ENCODE measurements at places on chromosomes 16 and 17. TPM values are rescaled to one million over a fixed set of nuclear protein-coding genes. Genes with fewer than 3 reads are reported as not detected.

Gene CA4
- not detected for total RNA-seq

Gene RHOT1
- 25.9 TPM for total RNA-seq

DNA sequence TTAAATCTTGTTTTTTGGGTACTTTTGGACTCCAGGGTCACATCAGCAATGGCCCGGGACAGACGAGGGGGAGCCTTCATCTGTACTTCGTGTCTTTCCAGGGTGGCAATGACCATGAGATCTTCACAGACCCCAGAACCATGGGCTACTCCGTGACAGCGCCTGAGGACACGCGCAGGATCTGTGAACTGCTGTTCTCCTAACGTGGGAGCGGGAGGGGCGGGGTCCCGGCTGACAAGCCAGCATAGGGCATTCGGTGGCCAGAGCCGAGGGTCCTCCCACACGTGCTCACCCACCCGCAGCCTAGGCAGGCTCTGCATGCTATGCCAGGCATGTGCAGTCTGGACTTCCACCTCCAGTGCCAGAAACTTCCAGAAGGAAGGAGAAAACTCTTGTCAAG is 21.2 kb downstream of the CARHSP1 start:
- no peak for DNase-seq

GRCh38 chr17:76268015-76268749 is 3.0 kb downstream of the UBALD2 start:
- DNase-seq, result peak; percentile 69

DNA sequence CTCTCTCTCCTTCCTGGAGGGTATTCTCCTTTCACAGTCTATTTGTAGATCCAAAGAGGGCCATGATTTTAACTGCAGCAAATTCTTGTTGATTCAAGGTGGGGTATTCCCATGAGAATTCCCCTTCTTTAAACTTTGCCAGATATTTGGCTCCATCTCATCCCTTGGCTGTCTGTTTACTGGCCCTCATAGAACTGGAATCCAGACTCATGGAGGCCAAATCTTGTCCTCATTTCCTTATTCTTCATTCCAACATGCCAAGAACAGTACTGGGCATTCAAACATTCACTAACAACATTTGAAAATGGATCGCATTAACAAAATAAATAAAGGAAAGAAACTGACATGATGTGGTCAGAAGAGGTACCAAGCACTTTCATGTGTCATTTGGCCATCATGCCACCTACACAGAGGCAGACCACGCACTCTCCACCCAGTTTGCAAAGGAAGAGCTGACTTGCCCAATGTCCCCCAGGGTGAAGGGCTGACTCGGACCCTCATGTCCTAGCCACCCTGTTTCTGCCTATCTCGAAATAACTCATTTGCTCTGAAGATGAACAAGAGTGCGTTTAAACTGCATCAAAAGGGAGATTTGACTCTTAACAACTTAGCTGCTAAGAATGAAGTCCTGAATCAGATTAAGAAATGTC is 23.1 kb upstream of the SLC35B1 start:
- no peak for DNase-seq

GRCh38 chr17:49741692-49742076 is 22.2 kb downstream of the FAM117A start:
- DNase-seq, result no peak

DNA sequence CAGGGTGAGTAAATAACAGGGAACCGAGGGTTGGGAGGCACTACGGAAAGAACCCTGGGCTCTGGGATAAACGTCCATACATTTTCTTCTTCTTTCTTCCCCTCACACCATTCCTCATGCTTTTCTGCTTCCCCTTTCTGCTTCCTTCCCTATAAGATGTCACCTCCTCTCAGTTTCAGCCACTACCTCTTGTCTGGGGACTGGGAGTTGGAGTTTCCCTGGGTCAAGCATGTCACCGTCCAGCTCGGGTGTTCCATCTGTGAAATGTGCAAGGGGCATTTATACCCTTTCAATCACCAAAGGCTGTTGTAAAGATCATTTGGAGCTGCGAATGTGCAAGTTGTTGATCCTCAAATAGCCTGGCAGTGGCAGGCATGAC is 17.5 kb upstream of the CCL22 start:
- DNase-seq, result no peak

DNA sequence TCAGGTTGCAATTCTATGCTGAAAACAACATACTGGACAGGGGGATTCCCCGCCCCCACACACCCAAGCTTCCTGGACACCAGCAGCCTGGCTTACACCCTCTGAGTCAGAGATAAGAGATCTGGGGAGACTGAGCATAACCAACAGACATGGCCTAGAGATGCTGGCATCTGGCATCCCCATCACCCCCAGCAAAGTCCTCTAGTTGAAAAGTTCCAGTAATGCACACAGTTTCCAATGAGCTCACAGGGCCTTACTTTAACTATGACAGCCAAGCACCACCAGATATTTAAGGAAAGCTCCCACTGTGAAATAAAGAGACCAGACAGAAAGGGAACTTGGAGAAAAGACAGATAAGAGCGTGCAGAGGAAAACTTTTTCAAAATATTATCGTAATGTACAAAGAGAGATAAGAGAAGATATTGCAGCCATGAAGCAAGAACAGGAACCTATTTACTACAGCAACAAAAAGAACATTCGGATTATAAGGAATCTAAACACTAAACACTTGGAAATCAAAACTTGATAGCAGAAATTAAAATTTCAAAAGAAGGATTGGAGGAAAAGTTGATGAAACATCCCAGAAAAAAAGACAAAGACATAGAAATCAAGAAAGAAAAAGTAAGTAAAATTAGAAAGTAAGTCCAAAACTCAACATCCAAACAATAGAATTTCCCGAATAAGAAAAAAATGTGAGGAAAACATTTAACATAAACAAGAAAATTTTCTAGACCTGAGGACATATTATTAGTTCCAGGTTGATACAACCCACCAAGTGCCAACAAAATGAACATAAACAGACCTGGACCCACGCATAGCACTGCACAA is 17.2 kb upstream of the ALOX15 start:
- DNase-seq, result peak; percentile 76
